ENCODE measurements at places on chromosomes 11 and 22. TPM values are rescaled to one million over a fixed set of nuclear protein-coding genes. Genes with fewer than 3 reads are reported as not detected.

Gene KCNK4
- total RNA-seq = not detected

Gene KCTD14
- total RNA-seq = 14.7 TPM

Gene MYO7A
- 2.6 TPM for total RNA-seq

DNA sequence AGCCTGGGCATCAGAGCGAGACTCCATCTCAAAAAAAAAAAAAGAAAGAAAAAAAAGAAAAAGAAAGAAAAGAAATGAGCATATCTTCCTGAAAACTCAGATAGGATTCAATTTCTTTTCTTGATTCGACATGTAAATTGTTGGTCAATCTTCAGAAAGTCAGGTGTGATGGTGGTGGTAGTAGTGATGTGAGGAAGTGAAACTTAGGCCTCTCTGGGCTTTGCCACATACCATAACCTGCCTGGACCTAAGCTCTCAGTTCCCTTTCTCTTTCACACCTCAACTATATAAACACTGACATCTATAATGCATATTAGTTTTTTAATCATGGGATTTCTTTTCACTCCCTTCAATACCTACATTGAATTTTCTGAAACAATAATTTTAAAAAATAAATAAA lies 98.0 kb upstream of the TBCEL start:
- H3K4me1 ChIP-seq = no peaks in the 10 kb centered on the region
- H3K27me3 ChIP-seq = no peaks in the 10 kb centered on the region
- no peak overlapping the region for H3K27ac ChIP-seq
- H3K36me3 ChIP-seq = no peaks in the 10 kb centered on the region
- H3K4me3 ChIP-seq = no peak overlapping the region
- no peak for DNase-seq

DNA sequence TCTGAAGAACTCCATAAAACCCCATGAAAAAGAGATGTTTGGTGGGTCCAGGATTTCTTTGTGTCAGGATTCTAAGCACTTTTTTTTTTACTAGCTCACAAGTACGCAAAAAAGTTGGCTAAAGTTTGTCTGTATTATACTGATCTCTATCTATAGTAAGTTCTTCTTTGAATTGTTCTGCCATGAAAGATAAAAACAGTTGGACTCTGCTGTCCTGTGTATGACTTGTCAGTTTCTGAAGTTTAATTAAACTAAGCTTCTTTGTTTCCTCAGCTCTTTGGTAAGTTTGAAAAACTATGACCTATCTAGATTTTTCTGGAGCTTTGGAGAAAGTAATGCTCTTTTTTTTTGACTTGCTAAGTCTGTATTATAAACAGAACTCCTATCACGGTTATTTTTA lies 812.2 kb upstream of the LUZP2 start:
- no peak overlapping the region for H3K4me3 ChIP-seq
- H3K27me3 ChIP-seq = no peaks in the 10 kb centered on the region
- no peak for DNase-seq

GRCh38 chr11:69443968-69444364 lies 37.5 kb upstream of the LINC01488 start:
- H3K36me3 ChIP-seq = no peaks in the 10 kb centered on the region
- H3K4me1 ChIP-seq = peaks cover 44% of the 10 kb centered on the region
- H3K27ac ChIP-seq = peak overlapping the region; percentile 78
- H3K4me3 ChIP-seq = peak overlapping the region; percentile 44
- H3K27me3 ChIP-seq = peaks cover 12% of the 10 kb centered on the region
- peak; percentile 73 for DNase-seq

DNA sequence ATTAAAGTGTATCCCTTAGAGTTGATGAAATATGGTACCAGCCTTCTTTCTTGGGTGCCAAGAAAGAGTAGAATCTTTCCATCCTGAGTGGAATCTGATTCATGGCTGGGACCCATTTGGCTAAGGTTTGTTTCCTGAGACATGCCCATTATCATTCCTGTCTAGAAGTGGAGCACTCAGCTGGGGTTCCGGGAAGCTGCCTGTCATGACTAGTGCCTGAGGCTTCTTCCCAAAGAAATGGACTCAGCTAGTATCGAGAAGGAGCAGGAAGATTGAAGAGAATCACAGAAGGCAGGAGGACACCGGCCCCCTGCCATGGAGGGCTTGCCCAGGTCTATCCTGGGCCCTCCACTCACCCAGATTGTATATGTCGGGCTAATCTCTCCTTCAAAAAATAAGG lies 57.6 kb downstream of the KREMEN1 start:
- peaks cover 16% of the 10 kb centered on the region for H3K36me3 ChIP-seq
- no peak overlapping the region for H3K27ac ChIP-seq
- H3K27me3 ChIP-seq = no peaks in the 10 kb centered on the region
- peaks cover 13% of the 10 kb centered on the region for H3K4me1 ChIP-seq
- no peak overlapping the region for H3K4me3 ChIP-seq
- no peak for DNase-seq

DNA sequence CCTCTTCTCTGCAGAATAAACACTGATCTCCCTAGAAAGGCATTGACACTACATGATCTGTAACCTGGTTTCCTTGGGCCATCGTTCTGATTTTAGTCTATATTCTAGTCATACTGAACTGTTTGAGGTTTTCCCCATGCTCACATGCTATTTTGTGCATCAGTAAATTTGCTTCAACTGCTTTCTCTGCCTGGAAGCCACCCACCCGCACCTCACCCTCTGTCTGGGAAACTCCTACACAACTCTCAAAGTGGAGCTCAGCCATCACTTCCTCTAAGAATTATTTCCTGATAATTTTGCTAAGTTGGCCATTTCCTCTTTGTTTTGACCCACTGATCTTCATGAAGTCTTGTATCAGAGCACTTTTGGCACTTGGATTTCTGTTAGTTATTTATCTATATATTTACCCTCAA lies 36.1 kb downstream of the MMP20 start:
- no peaks in the 10 kb centered on the region for H3K36me3 ChIP-seq
- no peak overlapping the region for H3K27ac ChIP-seq
- H3K27me3 ChIP-seq = no peaks in the 10 kb centered on the region
- no peak for DNase-seq
- H3K4me3 ChIP-seq = no peak overlapping the region
- no peaks in the 10 kb centered on the region for H3K4me1 ChIP-seq

GRCh38 chr11:109892321-109892794 lies 200.8 kb upstream of the ZC3H12C start:
- H3K4me1 ChIP-seq = no peaks in the 10 kb centered on the region
- H3K27ac ChIP-seq = no peak overlapping the region
- DNase-seq = no peak
- no peaks in the 10 kb centered on the region for H3K27me3 ChIP-seq
- H3K36me3 ChIP-seq = no peaks in the 10 kb centered on the region
- no peak overlapping the region for H3K4me3 ChIP-seq

DNA sequence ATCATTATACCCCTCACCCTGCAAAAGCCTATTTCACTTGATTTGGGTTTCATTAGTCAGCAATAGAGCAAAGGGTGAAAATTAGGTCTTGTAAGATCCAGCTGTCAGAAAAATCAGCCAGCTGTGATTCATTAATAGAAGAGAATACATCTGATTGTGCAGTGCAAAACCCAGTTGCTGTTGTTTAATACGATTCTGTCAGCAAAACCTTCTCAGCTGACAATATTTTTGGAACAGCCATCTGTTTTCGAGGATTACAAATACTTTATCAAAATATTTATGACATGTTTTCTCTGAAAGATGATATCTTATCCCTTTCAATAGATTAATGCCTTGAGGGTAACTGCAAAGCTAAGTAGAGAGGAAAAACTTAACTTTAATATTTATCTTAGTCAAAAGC lies 1354.0 kb upstream of the RAG2 start:
- no peaks in the 10 kb centered on the region for H3K4me1 ChIP-seq
- H3K27ac ChIP-seq = no peak overlapping the region
- H3K36me3 ChIP-seq = no peaks in the 10 kb centered on the region
- H3K4me3 ChIP-seq = no peak overlapping the region
- H3K27me3 ChIP-seq = no peaks in the 10 kb centered on the region
- no peak for DNase-seq

DNA sequence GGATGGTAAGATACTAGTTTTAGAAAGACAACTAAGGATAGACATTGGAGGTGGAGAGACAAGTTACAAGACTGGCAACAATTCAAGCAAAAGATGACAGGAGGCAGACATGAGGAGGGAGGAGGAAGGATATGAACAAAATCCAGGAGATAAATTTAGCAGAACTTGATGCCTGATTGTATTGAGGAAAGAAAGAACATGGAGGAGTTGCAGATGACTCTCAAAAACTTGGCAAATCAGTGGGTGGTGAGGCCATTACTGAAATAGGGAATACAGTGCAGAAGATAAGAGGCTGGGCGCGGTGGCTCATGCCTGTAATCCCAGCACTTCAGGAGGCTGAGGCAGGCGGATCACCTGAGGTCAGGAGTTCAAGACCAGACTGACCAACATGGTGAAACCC lies 2.7 kb upstream of the UPB1 start:
- H3K27me3 ChIP-seq = peaks cover 15% of the 10 kb centered on the region
- H3K4me3 ChIP-seq = no peak overlapping the region
- peaks cover 13% of the 10 kb centered on the region for H3K4me1 ChIP-seq

DNA sequence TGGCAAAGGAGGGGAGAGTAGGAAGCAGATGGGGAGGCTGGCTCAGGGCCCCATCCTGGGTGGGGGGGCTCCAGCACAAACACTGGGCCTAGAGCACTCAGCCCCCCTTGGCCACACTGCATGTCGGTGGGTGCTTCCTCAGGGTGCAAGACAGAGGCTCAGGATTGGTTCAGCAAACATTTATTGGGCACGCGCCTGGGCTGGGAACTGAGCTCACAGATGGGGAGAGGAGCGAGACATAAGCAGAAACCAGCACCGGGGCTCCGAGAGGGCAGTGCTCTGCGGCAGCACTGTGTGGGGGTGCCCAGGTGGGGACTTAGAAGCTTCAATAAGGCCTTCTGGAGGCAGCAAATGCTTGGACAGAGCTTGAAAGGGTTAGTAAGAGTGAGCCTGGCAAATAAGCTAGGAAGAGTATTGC lies 12.1 kb upstream of the EHD1 start:
- DNase-seq = no peak
- peak overlapping the region; percentile 52 for H3K4me3 ChIP-seq
- no peaks in the 10 kb centered on the region for H3K36me3 ChIP-seq
- peak overlapping the region; percentile 94 for H3K27ac ChIP-seq

GRCh38 chr11:116835042-116835772 lies 2.2 kb downstream of the APOA1 start:
- H3K4me1 ChIP-seq = peaks cover 48% of the 10 kb centered on the region
- peak overlapping the region; percentile 39 for H3K4me3 ChIP-seq
- H3K36me3 ChIP-seq = no peaks in the 10 kb centered on the region
- H3K27ac ChIP-seq = peak overlapping the region; percentile 81
- H3K27me3 ChIP-seq = no peaks in the 10 kb centered on the region

DNA sequence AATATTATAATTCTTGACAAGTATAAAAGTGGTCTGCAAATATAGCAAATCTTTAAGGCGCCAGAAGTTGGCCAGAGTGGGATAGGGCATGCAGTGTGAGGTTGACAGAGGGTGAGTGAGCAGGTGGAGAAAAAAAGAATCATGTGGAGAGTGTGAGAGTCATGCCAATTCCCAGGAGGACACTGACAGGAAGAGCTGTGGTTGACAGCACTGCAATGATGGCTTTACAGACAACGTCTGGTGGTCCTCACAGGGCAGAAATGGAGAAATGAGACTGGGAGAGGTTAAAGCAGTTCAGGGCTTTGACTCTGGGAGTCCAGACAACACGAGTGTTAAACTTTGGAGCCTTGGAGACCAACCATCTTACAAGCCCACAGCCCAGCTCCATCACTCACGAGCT lies 34.9 kb downstream of the SERPIND1 start:
- H3K4me1 ChIP-seq = no peaks in the 10 kb centered on the region
- DNase-seq = no peak
- no peak overlapping the region for H3K27ac ChIP-seq
- no peaks in the 10 kb centered on the region for H3K27me3 ChIP-seq

All from stomach (tissue), 19 donors.